Activated T-helper 1 cell treated with Interleukin-2 at 50 U/mL for 16 hours (primary cell): ENCODE measurements at places on chromosomes 5 and 9.

GRCh38 chr5:45399041-45399440, 297.1 kb downstream of the HCN1 start:
- no peak for DNase-seq

DNA sequence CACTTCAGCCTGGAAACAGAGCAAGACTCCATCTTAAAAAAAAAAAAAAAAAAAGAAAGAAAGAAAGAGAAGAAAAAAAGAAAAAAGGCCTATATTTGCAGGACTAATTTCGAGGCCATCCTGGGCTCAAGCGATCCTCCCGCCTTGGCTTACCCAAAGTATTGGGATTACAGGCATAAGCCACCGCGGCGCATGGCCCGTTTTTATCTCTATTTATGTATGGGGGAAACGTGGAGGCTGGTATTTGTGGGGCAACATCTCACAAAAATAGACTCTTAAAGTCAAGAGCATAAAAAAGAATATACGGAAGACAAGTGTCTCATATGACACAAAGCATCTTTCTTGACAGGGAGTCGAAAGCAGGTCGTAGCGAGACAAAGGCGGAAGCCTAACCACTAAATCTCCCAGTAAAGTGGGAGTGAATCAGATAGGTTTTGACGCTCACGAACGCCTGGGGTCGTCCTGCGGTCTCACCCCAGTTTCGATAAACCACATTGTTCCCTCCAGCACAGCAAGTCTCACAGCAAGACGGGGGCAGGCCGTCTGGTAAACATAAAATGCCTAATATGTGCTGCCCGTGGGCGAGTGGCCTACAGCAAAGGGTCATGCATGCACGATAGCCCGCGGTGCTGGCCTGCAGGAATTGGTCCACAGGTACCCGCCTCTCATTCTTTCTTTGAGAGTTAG, 1.8 kb upstream of the TRIM41 start:
- no peak for DNase-seq

- DNase-seq = no peak
Measured at GRCh38 chr5:64229163-64229774, 63.6 kb downstream of the RNF180 start.

GRCh38 chr5:144015961-144016360, 154.5 kb downstream of the YIPF5 start:
- no peak for DNase-seq
